ENCODE measurements at places on chromosomes 3 and 15. TPM values are rescaled to one million over a fixed set of nuclear protein-coding genes. Genes with fewer than 3 reads are reported as not detected.

GRCh38 chr3:25378786-25379311, 49.2 kb upstream of the RARB start:
- no peaks in the 10 kb centered on the region for H3K4me1 ChIP-seq
- DNase-seq: no peak
- H3K27ac ChIP-seq: no peak overlapping the region
- no peak overlapping the region for H3K4me3 ChIP-seq
- H3K27me3 ChIP-seq: no peaks in the 10 kb centered on the region

DNA sequence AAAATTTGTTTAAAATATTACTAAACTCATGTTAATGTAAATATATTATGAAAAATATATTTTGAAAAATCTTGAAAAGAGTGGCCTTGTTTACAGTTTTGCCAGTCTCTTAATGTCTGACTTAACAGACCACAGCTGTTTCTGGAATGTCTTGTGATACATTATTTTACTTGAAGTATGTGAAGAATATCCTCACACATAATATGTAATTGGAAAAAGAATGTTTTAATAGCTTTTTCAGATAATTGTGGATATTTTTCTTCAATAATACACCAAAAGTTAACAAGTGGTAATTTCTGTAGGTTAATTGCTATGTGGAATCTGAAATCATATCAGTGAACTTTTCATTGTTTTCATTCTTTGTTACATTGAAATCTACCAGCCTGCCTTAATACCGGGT, 101.3 kb downstream of the UBE2E2 start:
- H3K27ac ChIP-seq: no peak overlapping the region
- H3K27me3 ChIP-seq: no peaks in the 10 kb centered on the region
- DNase-seq: peak; percentile 7
- no peak overlapping the region for H3K4me3 ChIP-seq

GRCh38 chr3:101261506-101261905, 58.9 kb downstream of the IMPG2 start:
- H3K4me3 ChIP-seq: no peak overlapping the region
- no peaks in the 10 kb centered on the region for H3K4me1 ChIP-seq
- no peaks in the 10 kb centered on the region for H3K27me3 ChIP-seq
- H3K27ac ChIP-seq: no peak overlapping the region
- H3K36me3 ChIP-seq: no peaks in the 10 kb centered on the region

DNA sequence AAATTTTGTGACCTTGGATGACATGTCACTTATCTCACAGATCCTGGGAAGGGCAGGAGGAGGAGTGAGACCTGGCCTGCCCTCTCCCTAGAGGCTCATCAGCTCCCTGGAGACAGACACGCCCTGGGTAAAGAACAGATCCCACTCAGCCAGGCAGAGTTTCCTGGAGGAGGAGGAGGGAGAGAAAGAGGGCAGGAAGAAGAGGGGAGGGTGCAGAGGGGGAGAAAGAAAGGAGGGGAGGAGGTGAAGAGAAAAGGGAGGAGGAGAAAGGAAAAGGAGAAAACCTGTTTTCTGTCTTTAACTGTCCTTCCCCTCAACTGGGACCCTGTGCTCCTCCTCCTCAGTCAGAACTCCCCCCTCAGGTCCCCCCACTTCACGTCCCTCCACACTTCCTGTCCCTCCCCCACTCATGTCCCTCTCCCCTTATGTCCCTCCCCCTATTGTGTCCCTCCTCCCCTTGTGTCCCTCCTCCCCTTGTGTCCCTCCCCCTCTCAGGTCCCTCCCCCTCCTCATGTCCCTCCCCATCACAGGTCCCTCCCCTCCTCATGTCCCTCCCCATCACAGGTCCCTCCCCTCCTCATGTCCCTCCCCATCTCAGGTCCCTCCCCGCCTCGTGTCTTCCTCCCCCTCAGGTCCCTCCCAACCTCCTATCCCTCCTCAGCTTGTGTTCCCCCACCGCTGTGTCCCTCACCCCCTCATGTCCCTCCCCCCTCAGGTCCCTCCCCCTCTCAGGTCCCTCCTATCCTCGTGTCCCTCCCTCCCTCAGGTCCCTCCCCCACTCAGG, 52.3 kb upstream of the CGNL1 start:
- peak overlapping the region; percentile 20 for H3K27ac ChIP-seq
- DNase-seq: peak; percentile 60
- no peaks in the 10 kb centered on the region for H3K27me3 ChIP-seq
- no peak overlapping the region for H3K4me3 ChIP-seq
- H3K36me3 ChIP-seq: no peaks in the 10 kb centered on the region

DNA sequence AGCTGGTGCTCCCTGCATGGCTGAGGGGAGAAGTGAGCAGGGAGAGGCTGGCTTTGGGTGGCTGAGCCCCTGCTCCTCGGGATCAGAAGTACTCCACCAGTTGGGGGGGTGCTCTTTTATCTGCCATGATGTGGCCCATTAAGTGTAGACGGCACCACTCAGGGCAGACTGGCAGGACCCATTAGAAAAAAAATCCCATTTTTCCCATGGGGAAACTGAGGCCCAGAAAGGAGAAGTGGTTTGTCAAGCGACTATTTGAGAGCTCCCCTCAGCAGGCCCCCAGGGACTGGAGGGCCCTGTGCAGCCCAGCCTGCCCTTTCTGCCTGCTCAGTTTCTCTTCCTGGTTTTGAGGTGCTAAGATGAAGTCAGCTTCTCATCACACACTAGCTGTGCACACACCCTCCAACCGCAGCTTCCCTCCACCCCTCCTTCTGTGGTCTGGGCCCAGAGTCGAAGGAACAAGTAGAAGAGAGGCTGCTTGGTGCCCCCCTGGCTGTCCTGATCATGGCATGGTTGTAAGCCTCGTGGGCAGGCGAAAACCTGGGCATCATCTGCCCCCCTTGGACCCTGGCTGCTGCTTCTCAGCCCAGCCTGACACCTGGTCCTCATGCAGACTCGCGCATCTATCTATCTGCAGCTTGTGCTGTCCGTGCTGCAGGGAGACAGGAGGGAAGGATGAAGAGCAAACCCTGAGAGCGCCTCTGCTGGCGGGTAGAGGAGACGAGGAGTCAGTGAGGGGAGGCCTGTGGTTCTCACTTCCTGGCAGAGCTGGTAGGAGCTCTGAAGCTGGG, 5.6 kb downstream of the CSK start:
- peak; percentile 71 for DNase-seq
- H3K27ac ChIP-seq: no peak overlapping the region
- no peak overlapping the region for H3K4me3 ChIP-seq

Gene USP4
- 28.6 TPM for total RNA-seq

Measured in IMR-90 (cell line).